ENCODE measurements at places on chromosomes 4 and X.

DNA sequence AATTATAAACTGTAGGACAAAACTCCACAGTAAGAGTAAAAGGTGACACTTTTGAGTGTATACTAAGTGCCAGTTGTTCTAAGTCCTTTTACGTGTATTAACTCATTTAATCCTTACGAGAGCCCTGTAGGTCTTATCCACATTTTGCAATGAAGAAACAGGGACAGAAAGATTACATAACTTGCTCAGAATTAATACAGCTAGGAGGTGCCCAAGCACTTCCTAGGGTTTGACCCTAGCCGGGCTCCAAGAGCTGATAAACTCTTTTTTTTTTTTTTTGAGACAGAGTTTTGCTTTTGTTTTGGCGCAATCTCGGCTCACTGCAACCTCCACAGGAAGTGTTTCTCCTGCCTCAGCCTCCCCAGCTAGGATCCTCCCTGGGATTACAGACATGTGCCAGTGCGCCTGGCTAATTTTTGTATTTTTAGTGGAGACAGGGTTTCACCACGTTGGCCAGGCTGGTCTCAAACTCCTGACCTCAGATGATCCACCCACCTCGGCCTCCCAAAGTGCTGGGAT is 110.4 kb downstream of the UBE2K start:
- no peak for DNase-seq

DNA sequence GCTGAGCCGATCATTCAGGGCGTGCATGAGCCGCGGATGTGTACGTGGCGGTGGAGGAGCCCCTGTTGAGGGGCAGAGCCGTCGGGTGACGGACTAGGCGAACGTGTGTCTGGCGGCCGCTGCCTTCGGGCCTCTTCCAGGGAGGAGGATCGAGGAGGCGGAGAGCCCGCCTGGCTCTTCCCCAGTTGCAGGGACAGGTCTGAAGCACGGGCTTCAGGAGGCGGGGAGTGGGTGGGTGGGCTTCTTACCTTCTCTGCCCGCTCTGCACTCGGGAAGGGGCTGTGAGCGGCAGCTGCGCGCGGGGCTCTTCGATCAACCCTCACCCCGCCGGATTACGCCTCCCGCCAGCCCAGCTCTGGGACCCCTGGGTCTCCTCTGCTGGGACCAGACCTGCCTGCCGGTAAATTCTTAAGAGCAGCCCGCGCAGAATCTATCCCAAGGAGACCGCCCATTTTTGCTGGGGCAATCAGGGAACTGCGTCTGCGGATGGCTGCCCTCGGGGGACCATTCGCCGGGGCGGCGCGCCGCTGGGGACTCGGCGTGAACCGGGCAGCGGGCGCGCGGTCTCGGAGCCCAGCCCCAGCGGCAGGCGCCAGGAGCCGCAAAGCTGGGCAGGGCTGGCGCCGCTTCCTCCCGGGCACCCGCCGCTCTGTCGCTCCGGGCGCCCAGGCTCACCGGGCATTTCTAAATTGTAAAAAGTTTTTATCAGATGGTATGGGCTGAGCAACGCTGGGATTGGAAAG is 4.9 kb downstream of the PLAC8 start:
- peak; percentile 17 for DNase-seq

DNA sequence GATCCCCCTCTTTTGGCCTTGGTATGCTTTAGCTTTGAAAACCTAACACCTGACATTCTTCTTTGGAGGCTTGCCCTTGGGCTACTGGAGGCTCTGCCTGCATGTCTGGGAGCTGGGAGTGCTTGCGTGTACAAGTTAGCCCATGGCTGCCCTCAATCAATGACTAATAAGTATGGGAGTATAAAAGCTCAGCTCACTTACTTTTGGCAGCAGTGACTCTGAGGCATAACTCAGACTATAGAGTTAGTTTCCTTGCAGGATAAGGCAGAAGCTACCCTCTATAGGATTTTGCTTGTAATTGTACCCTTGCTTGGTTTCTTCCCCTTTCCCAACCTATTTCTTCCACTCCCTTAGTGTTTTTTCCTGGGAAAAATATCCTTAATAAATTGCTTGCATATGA is 247.9 kb downstream of the PPP1R2C start:
- no peak for DNase-seq

GRCh38 chrX:11254417-11255109 is 38.6 kb upstream of the AMELX start:
- no peak for DNase-seq

GRCh38 chr4:134320048-134320447 is 118.5 kb upstream of the PABPC4L start:
- no peak for DNase-seq
